Stimulated activated CD8-positive, alpha-beta memory T cell treated with anti-CD3 and anti-CD28 coated beads, Interleukin-2, amount 100 ng/mL, for 48 hours (primary cell): ENCODE measurements at places on chromosomes 1 and 21.

- DNase-seq, result no peak
Measured at GRCh38 chr1:202029171-202029665, 18.8 kb downstream of the ELF3 start.

DNA sequence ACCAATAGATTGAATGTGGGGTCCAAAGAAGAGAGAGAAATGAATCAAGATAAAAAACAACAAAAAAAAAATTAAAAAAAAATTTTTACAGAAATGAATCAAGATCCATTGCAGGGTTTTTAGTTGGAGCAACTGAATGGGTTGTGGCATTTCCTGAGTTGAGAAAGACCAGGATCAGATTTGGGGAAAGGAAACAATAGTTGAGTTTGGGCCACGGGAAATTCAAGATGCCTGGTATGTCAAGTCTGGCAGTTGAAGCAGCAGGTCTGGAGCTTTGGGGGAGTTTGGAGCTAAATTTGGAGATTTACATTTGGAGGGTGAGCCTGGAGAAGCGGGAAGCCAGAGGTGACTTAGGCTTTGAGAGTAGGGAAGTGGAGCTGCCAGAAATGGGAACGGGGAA is 22.6 kb downstream of the ATP8B2 start:
- DNase-seq, result no peak

DNA sequence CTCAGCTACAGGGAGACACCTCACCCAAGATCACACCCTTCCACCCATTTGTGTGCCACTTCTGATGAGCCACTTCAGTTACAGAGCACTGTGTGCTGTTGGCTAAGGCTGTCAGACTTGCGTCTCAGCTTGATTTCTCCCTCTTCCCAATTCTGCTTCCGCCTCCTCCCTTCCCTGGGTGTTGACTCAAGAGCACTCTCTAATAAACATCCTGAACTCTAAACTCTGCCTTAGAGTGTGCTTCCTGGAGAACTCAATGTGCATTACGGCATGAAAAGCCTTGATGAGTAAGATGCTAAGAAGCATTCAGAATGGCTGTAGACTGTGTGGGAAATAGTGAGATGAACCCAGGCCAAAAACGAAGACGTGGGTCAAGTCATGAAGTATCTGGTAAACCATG is 54.9 kb upstream of the S1PR1 start:
- no peak for DNase-seq

GRCh38 chr1:18965206-18966173 is 9.0 kb upstream of the IFFO2 start:
- DNase-seq, result peak; percentile 21

GRCh38 chr1:75257424-75257823 is 123.2 kb downstream of the LHX8 start:
- DNase-seq, result no peak

DNA sequence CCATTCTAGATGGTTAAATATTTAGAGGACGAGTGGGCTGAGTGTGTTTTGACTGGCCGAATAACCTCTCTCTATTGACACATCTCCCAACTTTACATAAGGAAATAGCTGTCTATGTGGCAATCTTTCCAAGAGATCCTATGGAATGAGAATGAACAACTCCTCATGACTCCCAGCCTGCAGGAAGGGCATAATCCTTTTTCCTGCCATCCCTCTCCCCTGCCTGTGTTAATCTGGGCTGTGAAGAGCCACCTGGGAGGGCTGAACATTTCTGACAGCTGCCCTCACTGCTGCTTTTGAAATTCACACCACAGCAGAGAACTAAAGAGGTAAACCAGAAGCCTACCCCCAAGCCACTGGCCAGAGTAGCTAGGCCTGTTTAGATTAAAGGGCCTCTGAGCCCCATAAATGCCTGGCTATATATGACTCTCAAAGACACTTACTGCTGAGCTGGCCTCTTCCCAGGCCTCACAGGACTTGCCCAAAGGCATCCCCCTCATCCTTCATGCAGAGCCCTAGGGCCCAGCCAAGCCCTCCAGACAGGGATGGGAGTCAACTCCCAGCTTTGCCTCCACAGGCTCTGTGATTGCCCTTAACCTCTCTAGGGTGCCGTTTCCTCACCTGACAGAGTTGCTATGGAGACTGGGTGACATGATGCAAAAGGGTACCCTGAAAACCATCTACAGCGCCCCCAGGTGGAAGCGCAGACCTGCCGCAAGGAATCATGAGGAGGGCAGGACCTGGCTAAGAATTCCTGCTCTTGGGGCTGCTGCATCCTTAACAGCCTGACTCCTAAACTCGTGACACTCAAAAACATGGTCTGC is 42.0 kb upstream of the LDLRAP1 start:
- no peak for DNase-seq

GRCh38 chr1:18332576-18332975 is 148.2 kb upstream of the KLHDC7A start:
- no peak for DNase-seq

DNA sequence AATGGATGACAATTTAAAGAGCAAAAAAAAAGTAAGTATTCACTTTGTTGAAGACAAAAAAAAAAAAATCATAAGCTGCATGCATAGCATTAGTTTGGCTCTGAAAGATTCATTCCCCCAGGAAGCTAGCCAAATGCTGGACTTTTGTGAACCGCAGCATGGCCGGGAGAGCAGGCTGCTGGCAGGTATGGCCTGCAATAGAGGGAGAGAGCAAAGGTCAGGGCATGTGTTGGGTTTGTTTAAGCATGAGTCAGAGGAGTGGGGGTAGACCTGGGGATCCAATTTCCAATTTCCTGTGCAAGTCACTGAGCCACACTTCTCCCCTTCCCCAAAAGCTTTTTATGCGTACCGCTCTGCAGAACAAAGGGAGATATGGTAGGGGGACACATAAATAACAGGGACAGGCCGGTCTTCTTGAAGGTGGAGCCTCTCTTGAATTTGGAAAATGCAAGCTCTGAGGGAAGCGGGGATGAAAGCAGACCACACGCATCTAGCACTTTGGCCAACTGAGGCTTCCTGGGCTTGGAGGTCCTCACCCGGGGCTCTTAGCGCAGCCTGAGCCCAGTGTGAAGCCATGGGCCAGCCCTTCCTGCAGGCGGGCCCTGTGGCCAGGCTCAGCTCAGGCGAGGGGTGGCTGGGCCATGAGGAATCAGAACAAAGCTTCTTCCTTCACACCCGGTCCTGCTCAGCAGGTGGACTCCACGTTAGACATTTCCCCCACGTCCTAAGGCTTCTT is 171.1 kb downstream of the TOMM20 start:
- no peak for DNase-seq
